ENCODE measurements at places on chromosomes 7 and 10.

DNA sequence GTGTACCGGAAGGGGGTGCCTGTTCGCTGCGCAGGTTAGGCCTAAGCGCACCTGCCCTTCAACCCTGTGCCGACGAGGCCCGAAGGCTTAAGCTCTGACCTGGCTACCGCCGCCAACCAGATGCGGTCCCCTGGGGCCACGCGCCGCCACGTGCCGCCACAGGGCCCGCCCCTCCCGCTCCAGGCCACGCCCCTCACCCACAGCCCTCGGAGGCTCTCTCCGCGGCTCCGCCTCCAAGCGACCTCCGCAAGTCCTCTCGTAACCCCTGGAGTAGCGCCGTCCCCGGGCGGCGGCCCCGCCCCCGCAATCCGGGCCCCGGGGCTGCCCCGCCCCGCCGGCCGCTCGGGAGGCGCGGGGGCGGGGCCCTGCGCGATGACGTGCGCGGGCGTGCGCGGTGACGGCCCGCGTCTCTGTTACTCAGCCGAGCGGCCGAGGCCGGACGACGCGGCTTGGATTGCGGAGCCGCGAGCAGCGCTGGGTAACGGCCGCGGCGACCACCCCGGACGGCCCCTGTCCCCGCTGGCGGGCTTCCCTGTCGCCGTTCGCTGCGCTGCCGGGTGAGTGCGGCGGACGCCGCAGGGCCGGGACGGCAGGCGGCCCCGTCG is at the start of gene MAPK8:
Gene MAPK8 (plus strand): TSS at position 413 of the 605 bp plus-strand sequence. CDS start 94,984 bp downstream, outside the sequence.
- DNase-seq: peak; percentile 93

- DNase-seq: no peak
Measured at GRCh38 chr7:51019191-51019844, 236.6 kb upstream of the GRB10 start.

- no peak for DNase-seq
Measured at GRCh38 chr7:50352282-50352681, 47.8 kb downstream of the IKZF1 start.

- peak; percentile 10 for DNase-seq
Measured at GRCh38 chr10:48467669-48468068, 137.2 kb downstream of the ARHGAP22 start.

- no peak for DNase-seq
Measured at GRCh38 chr7:111654343-111654742, 92.1 kb upstream of the IMMP2L start.

DNA sequence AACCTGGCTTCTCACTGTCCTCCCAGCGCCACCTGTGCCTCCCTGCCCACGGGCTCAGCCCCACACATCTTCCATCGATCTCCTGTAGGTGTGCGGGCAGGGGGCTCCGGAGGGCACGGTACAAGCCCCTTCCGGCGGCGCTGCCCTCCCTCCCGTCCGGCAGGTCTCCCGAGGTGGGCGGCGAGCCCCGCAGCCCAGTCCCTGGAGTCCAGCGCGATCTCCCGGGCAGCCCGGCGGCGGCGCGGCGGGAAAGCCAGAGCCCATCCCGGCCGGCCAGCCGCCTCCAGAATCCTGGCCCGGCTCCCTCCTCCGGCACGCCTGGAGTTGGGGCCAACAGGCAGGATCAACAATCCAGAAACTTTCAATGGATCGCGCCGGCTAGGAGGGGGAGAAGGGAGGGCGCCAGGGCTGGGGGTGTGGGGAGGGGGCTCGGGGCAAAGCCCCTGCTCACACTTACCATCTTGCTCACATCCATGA is 100.1 kb downstream of the HIP1 start:
- DNase-seq: peak; percentile 36

DNA sequence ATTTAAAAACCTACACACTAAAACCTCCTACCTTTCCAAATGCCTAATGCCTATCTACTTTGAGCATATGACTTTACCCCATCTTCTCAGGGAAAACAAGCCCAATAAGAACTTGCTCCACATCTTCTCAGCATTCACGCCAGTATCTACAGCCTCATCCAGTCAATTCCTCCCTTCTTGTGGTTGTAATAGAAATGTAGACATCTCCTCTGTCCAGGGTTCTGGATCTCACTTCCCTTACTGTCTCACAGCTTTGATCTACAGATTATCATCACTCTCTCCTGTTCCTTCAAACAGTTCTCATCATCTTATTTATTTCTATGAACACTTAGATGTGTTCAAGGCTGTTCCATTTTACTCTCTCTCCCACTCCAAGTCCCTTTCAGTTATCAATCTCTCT is 70.4 kb upstream of the NOBOX start:
- DNase-seq: no peak

GRCh38 chr10:71124921-71125748 is 87.2 kb upstream of the UNC5B start:
- no peak for DNase-seq

GRCh38 chr10:126208726-126209302 is 179.5 kb downstream of the ADAM12 start:
- no peak for DNase-seq

DNA sequence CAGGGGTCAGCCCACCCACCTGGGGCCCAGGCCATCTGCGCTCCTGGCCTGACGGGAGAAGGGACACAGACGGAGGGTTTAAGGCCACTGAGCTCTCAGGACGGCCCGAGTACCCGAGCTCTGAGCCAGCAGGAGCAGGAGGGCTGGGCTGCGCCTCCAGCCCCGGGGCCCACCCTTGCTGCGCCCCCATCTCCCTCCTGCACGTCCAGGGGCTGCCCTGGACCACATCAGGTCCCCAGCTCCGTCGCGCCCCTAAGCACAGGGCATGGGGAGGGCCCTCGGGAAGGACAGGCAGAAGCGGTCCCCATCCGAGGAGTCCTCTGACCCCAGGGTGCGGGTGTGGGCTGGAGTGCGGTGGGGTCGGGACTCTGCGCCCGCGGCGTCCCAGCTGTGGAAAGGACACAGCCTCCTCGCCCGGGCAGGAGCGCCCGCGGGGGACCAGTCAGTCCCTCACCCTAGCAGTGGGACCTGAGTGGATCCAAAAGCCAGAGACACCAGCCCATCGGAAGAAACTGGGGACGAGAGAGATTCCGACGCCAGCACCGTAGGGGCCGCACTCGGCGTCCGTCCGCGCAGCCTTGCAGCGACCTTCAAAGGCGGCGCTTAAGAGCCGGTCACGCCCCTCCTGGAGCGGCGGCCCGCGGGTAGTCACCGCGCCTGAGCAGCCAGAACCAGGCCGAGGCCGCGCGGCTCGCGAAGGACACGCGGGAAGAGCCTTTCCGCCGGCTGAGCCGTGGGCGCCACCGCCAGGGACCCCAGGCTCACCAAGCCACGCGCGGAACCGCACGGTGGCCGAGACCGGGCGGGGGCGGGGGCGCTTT is 15.9 kb downstream of the CAMK2B start:
- DNase-seq: peak; percentile 67

GRCh38 chr7:28698840-28699239 is 259.3 kb downstream of the TRIL start:
- DNase-seq: no peak

GRCh38 chr10:123463181-123463580 is 203.0 kb upstream of the GPR26 start:
- DNase-seq: no peak

DNA sequence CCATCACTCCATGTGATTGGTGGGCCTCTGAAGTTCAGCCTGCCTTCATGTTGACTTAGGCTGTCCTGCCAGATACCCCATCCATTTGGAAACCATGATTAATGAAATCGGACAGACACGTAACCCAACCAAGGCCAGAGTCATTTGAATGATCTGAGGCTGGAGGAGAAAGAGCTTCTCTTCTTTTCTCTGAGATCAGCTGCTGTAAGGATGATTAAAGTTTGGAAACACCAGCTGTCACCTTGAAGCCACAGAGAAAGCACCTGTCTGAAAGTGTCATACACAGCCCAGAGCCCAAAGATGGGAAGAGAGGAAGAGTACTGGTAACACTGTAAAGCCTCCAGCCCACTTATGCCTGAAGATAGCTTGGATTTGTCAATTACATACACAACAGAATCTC is 22.9 kb downstream of the NEBL start:
- DNase-seq: no peak

DNA sequence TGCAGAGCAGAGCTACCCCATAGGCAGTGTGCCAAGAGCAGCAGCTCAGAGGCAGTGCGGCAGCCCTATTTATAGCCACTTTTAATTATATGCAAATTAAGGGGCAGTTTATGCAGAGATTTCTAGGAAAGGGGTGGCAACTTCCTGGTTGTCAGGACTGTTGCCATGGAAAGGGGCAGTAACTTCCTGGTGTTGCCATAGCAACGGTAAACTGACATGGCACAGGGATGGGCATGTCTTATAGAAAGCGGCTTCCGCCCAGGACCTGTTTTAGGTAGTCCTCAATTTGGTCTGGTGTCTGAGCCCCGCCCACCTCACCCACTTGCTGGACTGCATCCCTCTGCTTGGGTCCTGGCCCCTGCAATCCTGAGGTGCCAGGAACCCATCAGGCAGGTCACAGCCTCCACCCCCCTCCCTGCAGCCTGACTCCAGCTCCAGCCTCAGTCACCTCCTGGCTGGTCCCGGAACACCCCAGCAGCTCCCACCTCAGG is 115.8 kb downstream of the TMEM130 start:
- DNase-seq: no peak

- no peak for DNase-seq
Measured at GRCh38 chr7:148662646-148663045, 36.1 kb upstream of the CUL1 start.

GRCh38 chr10:127157506-127158200 is 38.7 kb downstream of the INSYN2A start:
- DNase-seq: no peak

DNA sequence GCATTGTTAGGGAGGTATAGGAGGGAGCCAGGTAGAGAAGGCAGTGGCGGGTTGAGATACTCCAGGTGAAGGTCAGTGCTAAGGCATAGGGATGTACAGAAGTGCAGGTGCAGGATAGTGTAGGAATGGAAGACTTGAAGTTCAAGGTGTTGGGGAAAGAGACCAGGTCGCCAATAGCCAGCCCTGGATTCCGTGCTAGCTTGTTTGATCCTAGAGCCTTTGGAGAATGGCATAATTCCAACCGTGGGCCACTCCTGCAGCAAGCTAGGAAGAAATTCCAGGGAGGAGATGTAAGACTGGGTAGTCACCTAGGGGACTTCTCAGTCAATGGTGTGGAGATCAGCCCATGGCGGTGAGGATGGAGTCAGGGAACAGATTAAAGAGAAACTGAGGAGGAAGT is 272.7 kb downstream of the RPS24 start:
- no peak for DNase-seq

GRCh38 chr10:128875956-128876736 is 590.9 kb upstream of the MGMT start:
- no peak for DNase-seq

DNA sequence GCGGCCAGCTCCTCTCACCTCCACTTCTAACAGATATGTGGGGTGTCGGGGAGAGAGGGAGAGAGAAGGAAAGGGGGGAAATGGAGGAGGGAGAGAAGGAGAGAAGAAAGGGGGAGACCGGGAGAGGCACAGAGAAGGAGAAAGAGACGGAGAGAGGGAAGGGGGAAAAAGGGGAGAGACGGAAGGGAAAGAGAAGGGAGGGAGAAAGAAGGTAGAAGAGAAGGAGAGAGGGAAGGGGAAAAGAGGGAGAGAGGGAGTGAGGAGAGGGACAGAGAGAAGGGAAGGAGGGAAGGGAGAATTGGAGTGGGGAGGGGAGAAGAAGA is 3.0 kb downstream of the VSTM2A start:
- no peak for DNase-seq

All from activated naive CD8-positive, alpha-beta T cell treated with anti-CD3 and anti-CD28 coated beads, Interleukin-2, amount 10 ng/mL, durations not matched to agents 7 days and 5 days (primary cell).